Common myeloid progenitor, CD34-positive (primary cell): ENCODE measurements at places on chromosomes 6 and 20.

GRCh38 chr20:61494763-61495575 is 242.9 kb downstream of the CDH4 start:
- DNase-seq = no peak

DNA sequence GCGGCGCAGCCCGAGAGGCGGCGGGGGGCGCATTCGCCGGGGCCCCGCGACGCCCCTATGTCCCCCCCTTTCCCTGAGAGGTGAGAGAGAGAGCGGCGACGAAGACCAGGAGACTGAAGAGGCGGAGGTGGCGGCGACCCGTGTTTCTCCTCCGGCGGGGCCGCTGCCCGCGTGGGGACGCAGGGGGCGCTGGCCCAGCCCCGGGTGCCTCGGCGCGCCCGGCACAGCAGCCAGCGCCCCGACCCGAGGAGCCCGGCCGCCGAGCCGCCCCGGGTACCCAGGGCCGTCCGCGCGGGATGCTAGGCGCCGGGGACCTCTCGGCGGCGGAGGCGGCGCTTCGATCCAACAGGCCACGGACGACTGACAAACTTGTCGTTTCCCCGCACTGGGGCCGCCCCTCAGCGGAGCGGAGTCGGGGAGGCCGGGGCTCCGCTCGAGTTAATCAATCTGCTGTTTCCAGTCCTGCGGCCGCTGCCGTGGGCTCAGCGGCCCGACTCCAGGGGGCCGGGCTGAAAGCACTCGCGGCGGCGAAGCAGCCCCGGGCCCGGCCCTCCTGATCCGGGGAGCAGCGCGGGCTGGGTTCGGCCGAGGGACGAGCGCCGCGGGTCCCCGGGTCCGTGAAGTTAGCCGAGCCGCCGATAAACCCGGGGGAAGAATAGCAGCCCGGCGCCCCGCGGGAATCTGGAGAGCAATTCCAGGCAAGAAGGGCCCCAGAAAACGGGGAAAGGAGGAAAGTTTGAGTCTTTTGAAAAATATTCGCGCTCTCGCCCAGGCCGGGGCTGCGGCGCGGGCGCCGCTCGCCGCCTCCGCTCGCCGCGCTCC is 631 bp downstream of the MDGA1 start:
- DNase-seq = peak; percentile 36

GRCh38 chr6:17740559-17741220 is 34.0 kb upstream of the NUP153 start:
- peak; percentile 14 for DNase-seq

DNA sequence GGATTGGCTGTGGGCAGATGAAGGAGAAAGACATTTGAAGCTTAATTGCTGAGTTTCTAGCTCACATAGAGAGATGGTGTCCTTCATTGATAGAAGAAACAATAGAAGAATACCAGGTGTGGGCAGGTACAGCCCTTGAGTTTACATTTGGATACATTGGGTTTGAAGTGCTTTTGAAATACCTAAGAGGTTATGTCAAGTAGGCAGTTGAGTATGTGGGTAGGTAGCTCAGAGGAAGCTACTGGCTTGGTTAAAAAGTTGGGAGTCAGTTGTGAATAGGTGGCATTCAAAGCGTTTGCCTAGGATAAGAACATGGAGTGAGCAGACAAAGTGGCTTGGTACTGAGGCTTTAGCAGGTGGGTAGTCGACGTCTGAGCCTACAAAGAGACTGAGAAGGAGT is 25.0 kb downstream of the NDUFAF5 start:
- no peak for DNase-seq

DNA sequence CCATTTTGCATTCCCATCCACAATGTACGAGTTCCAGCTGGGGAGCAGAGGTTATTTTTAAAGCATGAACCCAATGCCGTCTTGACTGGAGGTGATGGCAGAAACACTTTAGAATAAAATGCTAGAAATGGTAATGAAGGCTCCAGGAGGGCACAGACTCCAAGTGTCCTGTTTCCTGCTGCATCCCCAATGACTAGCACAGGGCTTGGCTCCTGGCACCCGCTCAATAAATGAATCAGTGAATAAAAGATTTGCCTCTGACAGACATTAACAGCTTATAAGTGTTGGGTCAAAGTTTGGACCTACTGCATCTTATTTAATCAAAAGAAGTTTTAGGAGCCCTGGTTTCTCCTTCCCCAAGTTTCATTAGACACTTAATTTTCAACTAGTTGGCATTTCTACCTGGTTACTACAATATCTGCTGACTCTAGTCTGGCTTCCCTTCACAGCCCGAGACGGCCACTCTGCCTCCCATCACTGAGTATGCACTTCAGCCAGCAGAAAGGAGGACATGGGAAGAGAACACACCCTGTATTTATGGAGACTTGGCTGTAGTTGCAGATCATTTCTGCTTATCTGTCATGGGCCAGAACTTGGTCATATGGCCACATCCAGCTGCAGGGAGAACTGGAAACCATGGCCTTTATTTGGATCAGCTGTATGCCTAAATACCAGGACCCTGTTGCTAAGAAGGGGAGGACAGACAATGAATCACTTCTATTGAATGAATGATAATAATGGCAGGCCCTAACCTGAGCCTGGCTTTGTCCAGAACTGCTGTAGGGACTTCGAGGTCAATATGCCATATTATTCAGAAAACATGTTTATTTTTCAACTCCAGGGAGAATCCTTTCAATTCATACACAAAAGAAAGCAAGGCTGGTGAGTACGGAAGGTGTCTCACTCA is 63.1 kb downstream of the TTI1 start:
- DNase-seq = no peak

DNA sequence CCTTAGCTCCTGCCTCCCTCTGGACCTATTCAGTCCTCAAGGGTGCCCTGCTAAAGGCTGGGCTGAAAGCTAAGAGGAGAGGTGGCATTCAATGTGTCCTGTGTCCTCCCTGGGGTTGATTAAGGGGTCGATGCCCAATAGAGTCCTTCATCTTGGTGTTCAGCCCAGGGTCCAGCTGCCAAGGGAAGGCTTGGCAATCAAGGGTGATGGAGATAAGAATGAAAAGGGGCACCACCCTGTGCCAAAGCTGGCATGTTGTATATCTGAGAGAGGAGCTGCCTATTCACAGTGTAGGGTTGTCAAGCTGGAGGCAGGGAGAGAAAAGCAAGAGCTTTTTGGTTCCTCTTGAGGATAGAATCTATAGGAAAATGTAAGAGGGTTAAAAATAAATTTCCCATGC is 12.3 kb downstream of the C20orf173 start:
- DNase-seq = no peak

GRCh38 chr6:168796106-168796505 is 355.1 kb downstream of the SMOC2 start:
- DNase-seq = no peak

DNA sequence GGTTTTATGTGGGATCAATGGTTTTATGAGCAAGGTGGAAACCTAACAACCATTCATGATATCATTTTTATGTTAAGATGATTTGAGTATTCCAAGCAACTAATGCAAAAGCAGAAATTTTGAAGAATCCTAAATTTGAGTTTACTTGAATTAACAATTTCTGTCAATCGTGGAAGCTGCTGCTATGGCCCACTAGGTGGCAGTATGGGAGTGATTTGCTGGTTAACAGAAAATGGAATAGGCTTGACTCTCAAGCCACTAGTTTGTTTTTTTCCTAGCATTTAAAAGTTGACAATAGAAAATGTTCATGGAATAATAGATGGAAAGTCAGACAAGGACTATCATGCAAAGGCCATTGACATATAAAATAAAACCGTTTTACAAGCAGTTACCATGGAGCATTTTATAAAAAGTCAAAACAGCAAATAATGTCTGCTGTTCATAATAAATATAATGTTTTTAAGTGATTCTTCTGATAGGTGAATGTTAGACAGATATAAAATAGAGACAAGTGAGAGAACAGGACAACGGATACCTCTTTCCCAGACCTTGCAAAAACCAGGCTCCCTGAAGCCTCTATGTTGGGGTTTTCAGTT is 43.0 kb upstream of the TMEM200A start:
- peak; percentile 84 for DNase-seq

DNA sequence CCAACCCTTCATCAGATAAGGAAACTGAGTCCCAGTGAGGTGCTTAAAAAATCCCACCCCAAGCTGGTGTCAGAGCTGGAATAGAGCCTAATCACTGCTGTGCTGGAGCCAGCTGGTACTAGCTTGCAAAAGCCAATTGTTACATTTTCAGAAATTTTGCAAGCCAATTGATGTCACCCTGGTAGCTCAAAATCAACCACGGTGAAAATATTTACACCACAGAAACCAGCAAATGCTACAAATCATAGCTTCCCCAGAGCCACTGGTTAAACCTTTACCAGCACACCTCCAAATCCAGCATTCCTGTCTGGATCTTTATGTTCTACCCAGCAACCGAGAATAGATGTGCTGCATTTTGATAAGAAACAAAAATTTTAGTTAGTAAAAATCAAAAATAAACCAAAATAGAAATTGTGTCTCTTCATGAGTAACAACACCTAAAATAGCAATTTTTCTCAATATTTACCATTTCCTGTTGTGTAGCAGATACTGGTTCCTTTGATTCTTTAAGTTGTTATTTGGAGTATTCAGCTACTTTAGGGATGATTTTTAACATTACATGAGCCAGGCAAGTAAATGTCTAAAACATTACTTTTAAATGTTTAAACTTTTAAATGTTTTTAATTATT is 7.2 kb upstream of the LCA5 start:
- peak; percentile 36 for DNase-seq

- peak; percentile 98 for DNase-seq
Observed at GRCh38 chr6:32609731-32610640, 20.3 kb upstream of the HLA-DRB1 start.

- no peak for DNase-seq
Observed at GRCh38 chr20:41133709-41134361, 3.5 kb upstream of the PLCG1 start.

- no peak for DNase-seq
Observed at GRCh38 chr20:57408536-57409233, 17.5 kb downstream of the RBM38 start.

DNA sequence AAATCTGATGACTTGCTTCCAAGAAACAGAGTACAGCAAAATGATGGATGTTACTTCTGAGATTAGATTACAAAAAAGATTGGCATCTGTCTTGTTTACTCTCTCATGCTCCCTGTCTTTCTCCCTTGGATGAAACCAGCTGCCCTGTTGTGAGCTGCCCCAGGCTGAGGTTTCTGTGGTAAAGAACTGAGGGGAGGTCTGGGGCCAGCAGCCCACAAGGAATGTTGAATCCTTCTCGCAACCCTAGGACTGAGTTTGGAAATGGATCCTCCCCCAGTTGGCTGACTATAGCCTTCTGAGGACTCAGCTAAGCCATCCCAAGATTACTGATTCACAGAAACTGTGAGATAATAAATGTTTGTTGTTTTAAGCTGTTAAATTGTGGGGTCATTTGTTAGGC is 5.6 kb upstream of the HECA start:
- no peak for DNase-seq

- DNase-seq = peak; percentile 57
Observed at GRCh38 chr6:140319209-140319608, 944.8 kb upstream of the CITED2 start.

DNA sequence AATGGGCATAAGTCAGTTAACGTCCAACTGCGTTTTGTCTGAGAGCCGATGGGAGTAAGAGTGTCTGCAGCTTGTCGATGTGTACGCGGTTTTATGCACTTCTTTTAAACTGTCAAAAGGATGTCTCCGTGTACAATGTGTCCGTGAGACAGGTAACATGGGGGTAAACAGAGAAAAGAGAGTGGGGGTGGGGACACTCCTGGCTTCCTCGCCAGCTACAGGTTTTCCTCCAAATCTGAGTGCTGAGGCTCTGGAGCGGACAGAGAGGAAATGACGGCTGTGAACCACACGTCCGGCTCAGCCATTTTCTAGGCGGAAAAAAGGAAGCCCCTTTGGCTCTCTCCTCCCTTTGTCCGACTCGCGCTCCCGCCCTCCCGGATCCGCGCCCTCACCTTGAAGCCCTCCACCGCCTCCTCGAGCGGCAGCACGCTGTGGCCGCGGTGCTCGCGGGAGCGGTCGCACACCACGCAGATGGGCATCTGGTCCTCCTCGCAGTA is 916 bp downstream of the TRIM27 start:
- peak; percentile 45 for DNase-seq

GRCh38 chr20:5078399-5078958 is 41.3 kb downstream of the PCNA start:
- peak; percentile 92 for DNase-seq

DNA sequence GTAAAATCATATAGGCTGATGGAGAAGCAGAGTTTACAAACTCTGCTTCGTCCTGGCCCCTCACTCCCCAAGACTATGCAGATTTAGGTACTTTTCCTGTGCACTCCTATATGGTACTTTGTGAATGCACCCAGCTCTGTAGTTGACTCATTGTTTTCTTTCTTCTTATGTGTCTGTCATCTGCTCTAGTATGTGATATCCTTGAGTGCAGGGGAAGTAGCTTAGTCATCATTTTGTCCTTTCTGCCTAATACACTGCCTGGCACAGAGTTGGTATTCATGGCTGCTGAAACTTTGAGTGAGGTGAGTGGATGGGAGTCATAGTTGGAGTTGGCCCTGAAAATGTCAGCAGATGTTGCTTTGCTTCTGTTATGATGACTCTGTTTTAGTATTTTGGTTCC is 222.6 kb downstream of the RNF144B start:
- no peak for DNase-seq

- DNase-seq = no peak
Observed at GRCh38 chr6:14517516-14518105, 400.0 kb downstream of the CD83 start.

GRCh38 chr6:26122402-26122792 is 35.2 kb downstream of the HFE start:
- DNase-seq = no peak

DNA sequence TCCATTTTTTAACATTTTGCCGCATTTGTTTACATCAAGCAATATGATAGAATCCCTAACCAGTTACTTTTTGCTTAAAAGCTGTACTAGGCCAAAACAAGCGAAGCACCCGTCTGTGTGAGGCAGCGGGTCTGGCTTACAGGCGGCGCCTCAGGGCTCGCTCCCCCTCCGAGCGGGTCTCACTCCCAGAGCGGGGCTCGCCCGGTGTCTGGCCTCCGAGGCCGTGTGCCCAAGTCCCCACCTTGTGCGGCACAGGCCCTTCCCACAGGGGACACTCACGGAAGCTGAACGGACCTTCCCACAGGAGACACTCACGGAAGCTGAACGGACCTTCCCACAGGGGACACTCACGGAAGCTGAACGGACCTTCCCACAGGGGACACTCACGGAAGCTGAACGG is 23.4 kb downstream of the ZBTB46 start:
- DNase-seq = no peak

- no peak for DNase-seq
Observed at GRCh38 chr6:11271228-11272020, 39.0 kb upstream of the NEDD9 start.

GRCh38 chr6:67615796-67616195 is 1019.3 kb upstream of the ADGRB3 start:
- no peak for DNase-seq
